ENCODE measurements at places on chromosomes 6 and 20.

DNA sequence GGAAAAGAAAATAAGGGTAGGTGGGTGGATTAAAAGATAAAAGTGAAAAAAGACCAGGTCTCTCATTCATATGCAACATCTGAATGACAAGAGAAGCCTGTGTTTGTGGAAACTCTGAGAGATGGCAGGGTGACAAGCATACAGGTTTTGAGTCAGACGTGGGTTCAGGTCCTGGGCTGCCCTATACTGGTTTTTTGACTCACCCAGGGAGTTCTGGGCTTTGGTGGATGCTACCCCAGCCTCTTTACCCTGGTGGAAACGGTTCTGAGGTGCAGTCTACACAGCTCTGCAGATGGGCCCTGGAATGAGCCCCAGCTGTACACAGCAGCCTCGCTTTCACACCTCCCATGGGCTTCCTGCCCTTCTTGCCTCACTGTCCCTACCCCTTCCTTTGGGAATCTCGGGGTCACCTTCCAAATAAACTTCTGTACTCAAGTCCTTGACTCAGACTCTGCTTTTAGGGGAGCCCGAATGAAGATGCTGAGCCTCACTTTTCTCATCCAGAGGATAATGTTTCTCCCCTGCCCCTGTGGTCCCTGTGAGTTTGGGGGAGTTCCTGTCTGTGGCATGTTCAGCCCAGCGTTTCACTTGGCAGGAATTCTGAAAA, 77.7 kb upstream of the CLDN20 start:
- no peak for DNase-seq

DNA sequence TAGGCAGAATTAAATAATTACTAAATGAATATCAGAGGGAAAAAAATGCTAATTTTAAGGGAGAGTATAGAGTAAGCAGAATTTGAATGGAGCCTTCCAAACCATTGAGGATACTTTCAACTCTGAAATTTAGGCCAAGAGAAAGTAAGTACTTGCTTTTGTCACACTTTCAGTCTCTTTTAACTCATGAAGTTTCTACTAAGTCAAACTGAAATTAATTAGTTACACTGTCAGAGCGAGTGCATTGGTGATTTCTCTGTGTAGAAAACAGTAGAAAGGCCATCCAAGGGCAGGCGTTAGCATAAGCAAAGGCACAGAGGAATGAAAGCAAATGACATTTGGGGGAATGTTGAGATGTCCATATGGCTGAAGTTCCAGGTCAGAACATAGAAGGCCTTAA, 92.9 kb downstream of the PLEKHG1 start:
- no peak for DNase-seq

DNA sequence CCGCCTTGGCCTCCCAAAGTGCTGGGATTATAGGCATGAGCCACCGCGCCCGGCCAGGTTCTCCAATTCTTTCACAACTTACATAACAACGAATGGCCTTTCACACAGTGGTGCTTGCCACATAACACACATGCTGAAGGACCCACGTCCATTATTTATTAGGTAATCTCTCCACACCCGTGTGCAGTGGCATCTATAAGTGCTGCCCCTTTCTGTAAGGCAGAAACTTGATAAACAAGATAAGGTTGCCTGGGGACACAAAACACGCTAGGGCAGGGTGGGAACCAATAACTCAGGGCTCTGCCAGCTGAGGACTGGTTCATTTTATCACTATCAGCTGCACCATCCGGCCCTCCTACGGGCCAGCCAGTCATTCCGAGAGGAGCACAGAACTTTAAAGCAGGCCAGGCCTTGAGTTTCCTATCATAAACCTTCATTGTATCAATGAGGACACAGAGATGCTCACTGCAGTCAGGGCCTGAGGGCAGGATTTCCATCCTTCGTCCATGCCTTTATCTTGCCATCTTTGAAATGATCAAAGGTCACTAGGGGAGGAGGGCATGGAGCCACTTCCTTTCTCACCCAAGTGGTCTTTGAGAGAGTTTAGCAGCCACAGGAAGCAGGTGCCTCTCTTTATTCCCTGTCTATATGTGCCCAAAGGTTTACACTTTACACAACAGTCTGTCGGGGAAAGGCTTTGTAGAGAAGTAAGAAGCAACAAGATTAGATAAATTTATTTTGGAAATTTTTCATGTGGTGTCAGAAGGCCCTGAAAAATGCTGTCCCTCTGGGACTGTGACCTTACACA, 37.6 kb downstream of the GPLD1 start:
- no peak for DNase-seq

GRCh38 chr6:63307581-63308246, 12.1 kb downstream of the LGSN start:
- DNase-seq, result no peak
